ENCODE measurements at places on chromosomes 16 and 17.

DNA sequence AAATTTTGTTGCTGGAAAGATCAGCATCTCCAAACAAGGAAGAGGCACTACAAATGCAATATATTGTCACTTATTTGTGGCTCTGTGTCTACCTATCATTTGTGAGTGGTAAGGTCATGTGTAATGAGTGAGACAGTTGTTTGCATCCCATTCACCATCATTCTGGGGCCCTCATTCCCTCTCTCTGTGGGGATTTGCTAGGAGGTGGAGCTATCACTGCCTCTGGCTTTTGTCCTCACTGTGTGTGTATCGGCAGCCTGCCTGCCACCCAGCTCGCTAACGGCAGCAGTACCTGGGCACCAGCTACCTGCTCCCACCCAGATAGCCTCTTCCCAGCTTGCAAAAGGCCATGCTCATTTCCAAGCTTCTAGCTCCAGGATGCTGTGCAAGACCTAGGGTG lies 379.2 kb upstream of the ZFHX3 start:
- no peak for DNase-seq

- DNase-seq: no peak
Measured at GRCh38 chr17:3030096-3030495, 33.3 kb downstream of the OR1D5 start.

- no peak for DNase-seq
Measured at GRCh38 chr16:87016046-87017035, 300.9 kb downstream of the C16orf95 start.

DNA sequence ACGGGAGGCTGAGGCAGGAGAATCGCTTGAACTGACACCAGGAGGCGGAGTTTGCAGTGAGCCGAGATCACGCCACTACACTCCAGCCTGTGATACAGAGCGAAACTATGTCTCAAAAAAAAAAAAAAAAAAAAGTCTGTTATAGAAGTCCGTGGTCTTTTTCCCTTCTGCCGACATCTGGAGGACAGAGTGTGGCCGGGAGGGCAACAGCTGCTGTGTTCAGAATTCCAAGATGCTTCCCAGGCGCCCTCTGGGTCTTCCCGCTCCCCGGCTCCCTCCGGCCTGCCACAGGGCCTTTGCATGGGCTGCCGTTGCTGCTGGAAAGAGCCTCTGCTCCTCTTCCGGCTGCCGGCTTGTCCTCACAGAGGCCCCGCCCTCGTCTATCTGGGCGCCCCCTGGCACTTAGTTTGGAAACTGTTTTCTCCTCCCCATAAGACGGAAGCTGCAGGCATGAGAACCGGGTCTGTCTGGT lies 2.4 kb upstream of the CACNA1H start:
- DNase-seq: no peak

DNA sequence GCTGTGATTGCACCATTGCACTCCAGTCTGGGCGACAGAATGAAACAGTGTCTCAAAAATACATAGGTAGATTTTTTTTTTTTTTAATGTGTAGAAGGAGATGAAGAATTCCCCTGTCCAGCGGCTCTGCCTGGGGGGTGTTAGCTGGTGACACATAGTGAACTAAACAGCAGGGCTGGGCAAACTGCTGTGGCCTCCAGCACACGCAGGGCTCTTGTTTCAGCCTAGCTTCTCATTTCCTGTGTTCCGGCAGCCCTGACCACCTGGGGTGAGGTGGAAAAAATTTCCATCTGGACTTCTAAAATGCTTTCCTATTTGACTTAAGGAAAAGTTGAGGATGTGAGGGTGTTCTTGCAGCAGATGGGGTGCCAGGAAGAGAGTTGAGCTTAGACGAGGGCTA lies 33.3 kb upstream of the RGS9 start:
- DNase-seq: no peak

GRCh38 chr17:36195434-36196130 lies 976 bp downstream of the CCL3L1 start:
- DNase-seq: no peak

DNA sequence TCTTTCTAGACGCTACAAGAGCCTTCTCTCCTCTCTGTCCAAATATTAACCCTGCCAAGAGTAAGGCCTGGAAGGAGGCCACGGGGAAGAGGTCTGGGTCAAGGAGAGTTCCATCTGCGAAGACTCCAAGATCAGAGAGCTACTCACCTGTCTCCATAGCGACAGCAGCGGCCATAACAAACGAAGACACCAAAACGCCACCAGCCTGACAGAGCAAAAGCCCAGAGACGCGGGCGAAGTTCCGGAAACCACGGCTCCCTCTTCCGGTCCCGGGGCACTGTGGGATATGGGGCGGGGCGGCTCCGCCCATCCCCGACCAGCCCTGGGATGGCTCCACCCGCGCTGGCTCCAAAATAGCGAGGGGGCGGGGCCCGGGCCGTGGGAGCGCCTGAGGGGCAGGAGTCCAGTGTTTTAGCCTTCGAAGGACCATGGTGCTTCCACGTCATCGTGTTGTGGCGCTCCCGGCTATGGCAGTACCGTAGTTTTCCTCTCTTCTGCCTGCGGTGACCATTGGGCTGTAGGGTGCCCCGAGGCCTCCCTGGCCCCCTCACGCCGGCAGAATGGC lies at the start of the genes C17orf100 and MED31:
Gene C17orf100 (plus strand): TSS at position 409 of the 565 bp plus-strand sequence. CDS start 152 bp downstream, at position 561.
Gene MED31 (minus strand): TSS at position 252 of the 565 bp plus-strand sequence. CDS start 77 bp downstream, at position 175.
- peak; percentile 62 for DNase-seq

GRCh38 chr16:3051494-3051893 lies 5.1 kb downstream of the MMP25 start:
- DNase-seq: no peak

DNA sequence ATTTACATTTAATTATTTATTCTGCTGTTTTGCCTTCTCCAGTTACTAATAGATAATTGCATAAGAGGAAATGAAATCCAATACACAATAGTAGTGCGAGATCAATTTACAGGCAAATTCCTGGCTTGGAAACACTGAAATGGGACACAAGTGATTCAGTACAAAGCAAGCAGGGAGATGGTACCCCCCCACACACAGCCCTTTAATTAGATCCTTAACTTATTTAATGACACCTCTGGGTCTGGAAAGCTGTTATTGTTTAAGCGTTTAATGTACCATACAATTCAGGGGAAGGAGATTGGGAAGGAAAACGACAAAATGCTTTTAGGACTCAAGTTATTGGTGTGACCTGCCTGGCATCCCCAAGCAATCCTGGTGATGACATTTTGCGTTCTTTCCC lies 318.2 kb downstream of the NPIPA8 start:
- no peak for DNase-seq

Data from esophagus squamous epithelium (tissue), 5 donors.